ENCODE measurements at places on chromosomes 1 and 21. TPM values are rescaled to one million over a fixed set of nuclear protein-coding genes. Genes with fewer than 3 reads are reported as not detected.

DNA sequence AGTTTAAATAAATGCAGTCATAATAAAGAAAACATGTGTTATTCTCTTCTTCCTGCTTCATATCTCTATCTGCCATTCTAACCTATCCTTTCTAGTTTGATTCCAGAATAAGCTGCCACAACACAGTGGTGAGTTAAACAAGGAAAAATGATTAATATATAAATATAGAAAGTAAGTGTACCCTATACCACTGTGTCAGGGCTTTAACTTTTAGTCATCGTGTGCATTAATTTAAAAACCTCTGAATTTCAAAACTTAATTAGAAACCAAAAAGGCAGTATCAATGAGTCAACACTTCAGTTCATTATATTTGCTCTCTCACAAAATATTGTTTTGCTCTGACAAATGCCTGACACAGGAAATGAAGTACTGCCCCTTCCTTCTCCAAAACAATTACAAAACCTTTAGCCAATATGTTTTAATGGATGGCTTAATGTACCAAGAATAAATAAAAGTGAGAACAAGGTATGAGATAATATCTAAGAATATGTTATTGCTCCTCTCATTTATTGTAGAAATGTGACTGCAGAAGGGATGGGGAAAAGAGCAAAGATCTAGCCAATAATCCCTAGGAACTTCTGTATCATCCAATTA, 634.8 kb downstream of the KCNT2 start:
- no peak for DNase-seq

Gene FAM229A
- total RNA-seq, result 2.7 TPM

DNA sequence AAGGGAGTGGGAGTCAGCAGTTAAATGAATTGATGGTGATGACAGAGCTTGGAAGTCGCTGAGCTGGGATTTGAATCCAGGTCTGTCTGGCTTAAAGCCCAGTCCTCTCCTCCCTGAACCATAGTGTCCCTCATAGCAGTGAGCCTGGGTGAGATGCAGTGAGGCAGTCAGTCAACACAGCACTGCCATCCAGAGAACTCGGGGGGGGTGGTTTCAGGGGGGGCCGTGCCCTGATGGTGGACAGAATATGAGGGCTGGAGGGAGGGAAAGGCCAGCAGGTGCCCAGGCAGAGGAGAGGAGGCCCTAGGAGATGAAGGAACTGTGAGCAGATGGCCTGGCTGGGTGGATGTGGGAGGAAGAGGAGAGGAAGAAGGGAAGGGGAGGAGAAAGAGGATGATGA, 405.6 kb downstream of the PTPRU start:
- no peak for DNase-seq

Gene KLHDC8A
- total RNA-seq, result 0.34 TPM

DNA sequence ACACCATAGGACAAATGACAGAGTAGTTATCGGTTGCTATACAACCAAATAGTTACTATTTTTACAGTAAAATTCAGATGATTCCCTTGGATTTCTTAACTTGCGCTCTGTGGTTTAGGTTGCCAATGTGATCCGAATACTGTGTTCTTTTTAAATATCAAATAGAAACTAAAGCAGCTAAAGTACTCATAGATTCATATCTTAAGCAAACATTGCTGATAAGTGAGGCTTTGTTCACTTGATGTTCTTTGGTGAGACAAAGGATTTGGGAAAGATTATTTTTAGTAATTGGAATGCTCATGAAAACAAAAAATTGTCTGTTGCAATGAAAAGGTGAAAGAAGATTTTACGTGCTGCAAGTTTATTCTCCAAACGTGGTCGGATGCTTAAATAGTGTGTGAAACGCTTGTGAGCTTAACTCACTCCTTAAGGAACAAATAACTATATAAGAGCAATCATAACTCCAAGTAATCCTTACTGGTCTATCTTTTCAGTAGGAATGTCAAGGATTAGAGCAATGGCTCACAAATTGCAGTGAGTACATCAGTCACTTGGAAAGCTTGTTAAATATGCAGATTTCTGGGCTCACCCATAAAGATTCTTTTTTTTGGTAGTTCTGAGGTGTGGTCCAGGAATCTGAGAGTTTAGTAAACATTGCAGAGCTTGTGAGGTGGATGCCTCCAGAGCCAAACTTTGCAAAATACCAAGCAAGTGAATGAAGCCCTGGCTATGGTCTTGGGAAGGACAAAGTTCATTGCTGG, 31.8 kb upstream of the PDC start:
- DNase-seq, result no peak

DNA sequence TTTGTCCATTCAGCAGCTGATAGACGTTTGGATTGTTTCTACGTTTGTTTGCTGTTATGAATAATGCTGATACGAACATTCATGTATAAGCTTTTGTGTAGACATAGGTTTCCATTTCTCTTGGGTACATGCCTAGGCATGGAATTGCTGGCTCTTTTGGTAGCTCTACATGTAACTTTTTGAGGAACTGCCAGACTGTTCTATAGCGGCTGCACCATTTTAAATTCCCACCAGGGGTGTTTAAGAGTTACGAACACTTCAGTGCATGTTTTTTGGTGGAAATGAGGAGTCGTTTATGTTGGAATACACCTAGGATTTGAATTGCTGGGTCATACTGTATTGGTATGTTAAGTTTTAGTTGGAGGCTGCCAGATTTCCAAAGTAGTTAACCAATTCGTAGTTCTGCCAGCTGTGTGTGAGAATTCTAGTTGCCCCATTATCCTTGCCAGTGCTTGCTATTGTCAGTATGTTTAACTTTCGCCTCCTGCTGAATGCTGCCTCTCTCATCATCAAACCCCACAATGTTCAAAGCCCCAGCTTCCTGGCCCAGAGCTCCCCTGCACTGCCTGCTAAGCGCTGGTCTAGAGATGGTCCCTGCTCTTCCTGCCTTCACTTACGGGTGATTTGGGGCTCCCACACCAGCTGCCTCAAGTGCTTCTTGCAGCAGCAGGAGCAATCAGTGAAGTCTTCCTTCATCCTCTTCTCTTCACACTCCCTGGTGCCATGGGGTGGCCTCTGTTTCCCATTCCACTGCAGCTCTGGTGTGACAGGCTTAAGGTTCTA, 81.0 kb downstream of the MAN1C1 start:
- DNase-seq, result no peak

GRCh38 chr21:17650292-17650691, 37.6 kb upstream of the BTG3 start:
- no peak for DNase-seq

Gene LEFTY1
- not detected for total RNA-seq

- no peak for DNase-seq
Measured at GRCh38 chr1:106225403-106225802, 831.1 kb upstream of the PRMT6 start.

DNA sequence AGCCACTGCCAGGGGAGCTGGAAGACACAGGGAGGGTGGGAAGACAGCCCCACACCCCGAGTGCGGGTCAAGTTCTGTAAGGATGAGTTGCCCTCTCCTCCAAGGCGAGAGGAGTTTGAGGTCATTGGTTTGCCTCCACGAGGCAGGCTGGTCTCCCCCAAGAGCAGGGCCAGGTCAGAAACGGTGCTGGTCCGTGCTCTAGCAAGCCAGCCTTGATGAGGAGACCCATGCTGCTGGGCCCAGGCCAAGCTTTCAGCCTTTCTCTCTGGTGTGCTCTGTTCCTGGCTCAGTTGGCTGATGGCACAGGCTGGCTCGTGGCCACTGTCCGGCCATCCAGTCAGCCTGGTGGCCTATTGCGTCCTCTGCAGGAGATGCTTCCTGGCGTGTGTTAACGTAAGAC, 12.0 kb upstream of the PCBP3 start:
- no peak for DNase-seq

DNA sequence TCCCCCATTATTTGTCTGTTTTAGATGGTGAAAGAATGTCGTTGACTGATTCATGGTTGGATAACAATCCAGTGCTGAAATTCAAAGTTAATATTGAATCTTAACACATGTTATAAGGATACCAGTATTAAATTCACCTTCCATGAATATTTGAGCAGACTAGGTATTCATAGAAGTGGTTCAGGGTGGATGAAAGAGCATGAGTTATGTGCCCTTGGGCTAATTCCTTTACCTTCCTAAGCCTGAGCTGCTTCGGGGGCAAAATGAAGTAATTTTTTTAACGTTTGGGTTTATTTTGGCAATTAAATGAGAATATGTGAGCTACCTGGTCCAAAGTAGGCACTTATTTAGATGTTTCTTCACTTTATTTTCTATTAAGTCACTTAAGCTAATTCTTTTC, 2.7 kb upstream of the PLPPR5 start:
- no peak for DNase-seq

- peak; percentile 19 for DNase-seq
Measured at GRCh38 chr1:162276493-162276892, 100.2 kb downstream of the SPATA46 start.

All from Daoy (cell line).